Stimulated activated CD4-positive, alpha-beta T cell treated with anti-CD3 and anti-CD28 coated beads, Interleukin-1b, Interleukin-23, amount 100 ng/mL, for 4 hours (primary cell): ENCODE measurements at places on chromosomes 7 and 10.

- no peak for DNase-seq
These were observed 306.1 kb downstream of the DGKB start for GRCh38 chr7:14596421-14596820.

DNA sequence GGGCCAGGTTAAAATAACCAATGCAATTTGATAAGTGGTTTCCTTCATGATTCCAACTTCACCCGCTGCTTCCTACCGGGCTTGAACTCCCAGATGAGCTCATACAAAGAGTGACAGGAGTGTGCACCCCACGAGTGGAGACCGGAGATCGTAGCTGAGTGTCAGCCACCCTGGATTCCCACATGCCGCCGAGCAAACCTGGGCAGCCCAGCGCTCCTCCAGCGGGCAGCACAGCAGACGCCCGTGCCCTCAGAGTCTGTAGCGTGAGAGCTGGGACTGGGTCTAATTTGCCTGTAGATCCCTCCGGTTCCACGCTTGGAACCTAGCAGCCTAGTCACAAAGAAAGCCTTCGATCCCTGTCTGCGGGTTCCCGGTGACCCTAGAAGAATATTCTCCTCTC is 476.1 kb upstream of the MGMT start:
- DNase-seq = no peak

DNA sequence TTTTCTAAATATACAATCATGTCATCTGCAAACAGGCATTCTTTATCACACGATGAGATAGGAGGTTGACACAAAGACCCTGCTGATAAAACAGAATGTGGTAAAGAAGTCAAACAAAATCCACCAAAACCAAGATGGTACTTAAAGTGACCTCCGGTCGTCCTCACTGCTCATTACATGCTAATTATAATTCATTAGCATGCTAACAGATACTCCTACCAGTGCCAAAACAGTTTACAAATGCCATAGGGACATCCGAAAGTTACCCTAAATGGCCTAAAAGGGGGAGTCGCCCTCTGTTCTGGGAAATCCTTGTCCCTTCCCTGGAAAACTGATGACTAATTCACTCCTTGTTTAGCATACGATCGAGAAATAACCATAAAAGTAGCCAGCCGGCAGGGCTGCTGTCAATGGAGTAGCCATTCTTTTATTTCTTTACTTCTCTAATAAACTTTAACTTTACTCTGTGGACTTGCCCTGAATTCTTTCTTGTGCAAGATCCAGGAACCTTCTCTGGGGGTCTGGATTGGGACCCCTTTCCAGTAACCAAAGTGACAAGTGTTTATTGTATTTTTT is 126.6 kb downstream of the CCDC71L start:
- no peak for DNase-seq

- DNase-seq = no peak
These were observed 687.5 kb downstream of the GRID1 start for GRCh38 chr10:85679061-85679460.

GRCh38 chr10:93039721-93040120 is 20.9 kb upstream of the CYP26C1 start:
- DNase-seq = no peak

- no peak for DNase-seq
These were observed 2.4 kb upstream of the FGF8 start for GRCh38 chr10:101778151-101778780.
